Myocyte (in vitro differentiated cells): ENCODE measurements at places on chromosomes 16 and 17. TPM values are rescaled to one million over a fixed set of nuclear protein-coding genes. Genes with fewer than 3 reads are reported as not detected.
A peak's percentile ranks its signal among the peaks of the same experiment; 100 is the strongest.

- DNase-seq: peak; percentile 39
Measured at GRCh38 chr16:57123216-57123973, 31.0 kb downstream of the CPNE2 start.

GRCh38 chr17:80065478-80066170 is 29.2 kb downstream of the CCDC40 start:
- no peak for DNase-seq

- no peak for DNase-seq
Measured at GRCh38 chr17:67993998-67994361, 2.3 kb downstream of the C17orf58 start.

DNA sequence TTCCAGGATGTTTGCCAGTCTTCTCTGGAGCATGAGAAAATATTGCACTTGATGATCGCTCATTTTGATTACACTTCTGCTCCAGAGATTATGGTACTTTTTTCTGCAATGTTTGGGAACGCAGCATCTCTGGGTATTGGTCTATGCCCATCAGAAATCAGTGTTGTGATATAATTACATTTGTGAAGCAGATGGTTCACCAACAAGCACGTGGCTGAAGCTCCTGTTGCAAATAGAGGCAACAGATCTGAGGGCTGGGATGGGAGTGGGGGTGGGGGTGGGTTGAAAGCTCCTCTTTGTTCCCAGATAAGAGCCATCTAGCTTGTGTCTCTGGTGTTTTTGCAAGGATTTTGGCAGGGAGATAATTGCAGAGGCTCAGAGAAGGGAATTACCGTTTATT is 252.3 kb downstream of the SHISA9 start:
- no peak for DNase-seq

The DVL2 gene
- 71.0 and 80.5 TPM in 2 replicates for total RNA-seq

The SPATA22 gene
- not detected in 2 replicates for total RNA-seq
